MCF 10A (cell line): ENCODE measurements at places on chromosomes 4 and X.

- peak; percentile 47 for DNase-seq
Measured at GRCh38 chr4:122012735-122013134, 60.9 kb upstream of the TRPC3 start.

GRCh38 chr4:78059524-78059889 is 2.4 kb downstream of the FRAS1 start:
- peak; percentile 92 for DNase-seq

- peak; percentile 80 for DNase-seq
Measured at GRCh38 chr4:57064811-57065711, 45.1 kb downstream of the IGFBP7 start.

GRCh38 chrX:131577999-131578734 is 34.3 kb downstream of the OR13H1 start:
- DNase-seq, result no peak

DNA sequence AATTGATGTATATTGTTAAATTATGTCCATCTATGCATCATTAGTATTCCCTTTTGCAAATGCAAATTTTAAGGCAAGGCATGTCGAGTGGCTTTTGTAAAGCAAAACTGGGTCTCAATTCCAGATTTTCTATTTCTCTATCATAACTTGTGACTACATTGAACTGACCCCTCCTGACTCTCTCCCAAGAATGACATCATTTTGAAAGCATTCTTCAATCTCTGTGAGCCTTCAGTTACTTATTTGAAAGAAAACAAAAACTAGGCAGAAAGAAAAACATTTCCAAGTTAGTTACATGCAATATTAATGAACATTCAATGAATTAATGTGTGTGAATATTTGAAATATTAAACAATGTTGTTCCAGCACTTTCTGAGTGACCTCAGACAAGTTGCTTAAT is 314.3 kb upstream of the CLNK start:
- no peak for DNase-seq

DNA sequence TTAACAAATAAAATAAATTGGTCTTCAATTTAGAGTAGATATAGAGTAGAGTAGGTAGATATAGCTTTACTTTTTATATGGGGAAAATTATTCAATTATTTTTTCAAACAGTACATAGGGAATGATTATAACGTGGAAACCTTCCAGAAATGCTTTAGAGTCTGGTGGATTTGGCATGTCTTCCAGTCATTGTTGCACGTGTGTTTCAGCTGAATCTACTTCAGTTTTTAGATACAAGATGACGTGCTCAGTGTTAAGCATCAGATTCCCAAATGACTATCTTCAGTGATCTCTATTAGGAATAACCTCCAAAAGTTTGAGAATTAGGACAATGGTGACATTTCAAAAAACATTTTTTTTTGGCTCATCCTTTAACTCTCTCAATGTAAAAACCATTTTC is 616.9 kb downstream of the ANKRD50 start:
- no peak for DNase-seq
